ENCODE measurements at places on chromosomes 3 and 15.

- no peak for DNase-seq
Observed at GRCh38 chr3:127182848-127183714, 9.8 kb upstream of the PRR23E start.

DNA sequence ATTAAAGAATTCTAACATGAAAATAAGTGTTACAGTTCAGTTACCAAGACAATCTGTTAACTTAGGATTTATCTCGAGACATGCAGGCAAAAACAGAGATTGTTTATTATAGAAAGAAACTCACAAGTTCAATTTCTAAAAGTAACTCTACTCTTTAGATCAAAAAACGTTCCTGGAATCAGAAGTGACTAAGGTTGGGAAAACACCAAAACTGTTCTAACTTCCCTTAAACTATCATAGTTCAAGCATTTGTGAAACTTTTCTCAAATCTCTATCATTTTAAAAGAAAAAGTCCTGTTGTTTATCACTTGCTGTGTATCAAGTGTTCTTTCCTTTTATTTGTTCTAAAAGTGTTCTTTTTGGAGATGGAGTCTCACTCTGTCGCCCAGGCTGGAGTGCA, 8.7 kb downstream of the WDR82 start:
- DNase-seq: no peak

DNA sequence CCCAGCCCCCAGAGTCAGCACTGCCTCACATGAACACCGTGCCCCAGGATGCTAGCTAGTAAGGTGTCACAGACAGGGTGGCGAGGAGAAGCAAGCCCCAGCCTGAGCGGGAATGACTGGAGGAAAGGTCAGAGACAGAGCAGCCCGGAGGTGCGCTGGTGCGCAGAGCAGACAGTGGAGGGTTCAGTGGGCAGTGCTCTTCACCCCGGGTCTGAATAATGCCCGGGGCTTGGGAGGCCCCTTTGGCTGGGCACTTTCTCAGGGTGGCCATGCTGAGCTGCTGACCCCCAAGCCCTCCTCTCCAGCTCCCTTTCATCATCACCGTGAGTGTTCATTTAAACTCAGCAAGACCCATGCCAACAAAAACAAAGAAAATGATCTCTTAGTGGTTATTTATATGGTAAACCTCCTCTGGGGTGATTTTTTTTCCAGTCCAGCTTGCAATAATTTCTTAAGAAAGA, 110.8 kb downstream of the VGLL4 start:
- no peak for DNase-seq

GRCh38 chr15:61819386-61819785, 240.9 kb downstream of the VPS13C start:
- DNase-seq: no peak

GRCh38 chr3:124985349-124985748, 50.8 kb upstream of the MUC13 start:
- no peak for DNase-seq

GRCh38 chr15:29708519-29708918, 113.7 kb downstream of the TJP1 start:
- DNase-seq: no peak
